ENCODE measurements at places on chromosomes 16 and 17. TPM values are rescaled to one million over a fixed set of nuclear protein-coding genes. Genes with fewer than 3 reads are reported as not detected.

TEKT1 gene
- total RNA-seq: 0.41 TPM

OR4D2 gene
- not detected for total RNA-seq

NPIPA7 gene
- total RNA-seq: 2.0 TPM

TCF25 gene
- 177 TPM for total RNA-seq

CD300E gene
- under 0.01 TPM for total RNA-seq

PRR15L gene
- not detected for total RNA-seq

PLA2G10 gene
- not detected for total RNA-seq

SLFN5 gene
- total RNA-seq: 3.3 TPM

FNDC8 gene
- not detected for total RNA-seq
